Erythroblast (primary cell): ENCODE measurements at places on chromosomes 12 and 14.
A peak's percentile ranks its signal among the peaks of the same experiment; 100 is the strongest.

- DNase-seq, result peak; percentile 21
Observed at GRCh38 chr12:24945039-24945438, 3.9 kb downstream of the BCAT1 start.

DNA sequence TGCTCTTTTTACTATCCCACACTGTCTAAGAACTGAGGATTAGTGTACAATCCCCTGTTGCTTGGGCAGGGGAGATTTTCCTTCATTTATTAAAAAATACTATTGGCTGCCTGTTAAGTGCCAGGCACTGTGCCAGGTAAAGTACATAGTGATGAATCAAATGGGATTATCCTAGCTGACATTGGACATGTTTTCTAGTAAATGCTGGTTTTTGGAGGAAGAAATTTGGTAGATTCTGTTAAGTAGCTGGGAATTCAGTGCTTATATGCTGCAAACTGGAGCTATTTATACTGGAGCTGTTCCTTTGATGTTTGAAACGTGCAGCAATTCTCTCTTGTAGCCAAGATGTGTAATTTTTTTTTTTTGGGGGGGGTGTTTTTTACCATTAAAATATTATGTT is 299.6 kb downstream of the EMP1 start:
- DNase-seq, result no peak

GRCh38 chr12:697481-697880 is 34.2 kb upstream of the NINJ2 start:
- no peak for DNase-seq

GRCh38 chr12:71075743-71076142 is 82.1 kb downstream of the TSPAN8 start:
- DNase-seq, result no peak

- no peak for DNase-seq
Observed at GRCh38 chr12:130990034-130990433, 36.3 kb downstream of the ADGRD1 start.

GRCh38 chr12:109902891-109903418 is 2.9 kb downstream of the TCHP start:
- no peak for DNase-seq

DNA sequence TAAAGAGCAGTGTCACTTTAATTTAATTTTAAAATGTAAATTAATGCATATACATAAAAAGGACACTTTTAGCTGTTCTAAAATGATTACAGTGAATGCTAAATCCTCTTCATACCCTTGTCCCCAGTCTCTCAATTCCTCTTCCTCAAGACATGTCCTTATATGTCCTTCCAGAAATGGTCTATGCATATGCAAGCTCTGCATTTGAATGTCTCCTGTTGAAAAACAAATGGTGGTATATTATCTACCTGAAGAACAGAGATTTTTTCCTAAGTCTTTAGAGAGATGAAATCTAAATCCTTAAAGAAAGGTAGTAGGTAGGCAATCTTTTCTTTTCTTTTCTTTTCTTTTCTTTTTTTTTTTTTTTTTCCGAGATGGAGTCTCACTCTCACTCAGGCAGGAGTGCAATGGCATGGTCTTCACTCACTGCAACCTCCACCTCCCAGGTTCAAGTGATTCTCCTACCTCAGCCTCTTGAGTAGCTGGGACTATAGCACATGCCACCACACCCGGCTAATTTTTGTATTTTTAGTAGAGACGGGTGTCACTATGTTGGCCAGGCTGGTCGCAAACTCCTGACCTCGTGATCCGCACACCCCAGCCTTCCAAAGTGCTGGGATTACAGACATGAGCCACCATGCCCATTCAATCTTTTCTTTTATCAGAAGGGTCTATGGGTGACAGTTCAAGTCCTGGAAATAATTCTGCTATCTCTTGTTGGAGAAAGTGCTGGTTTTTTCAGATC is 180.5 kb downstream of the PRKCH start:
- no peak for DNase-seq

DNA sequence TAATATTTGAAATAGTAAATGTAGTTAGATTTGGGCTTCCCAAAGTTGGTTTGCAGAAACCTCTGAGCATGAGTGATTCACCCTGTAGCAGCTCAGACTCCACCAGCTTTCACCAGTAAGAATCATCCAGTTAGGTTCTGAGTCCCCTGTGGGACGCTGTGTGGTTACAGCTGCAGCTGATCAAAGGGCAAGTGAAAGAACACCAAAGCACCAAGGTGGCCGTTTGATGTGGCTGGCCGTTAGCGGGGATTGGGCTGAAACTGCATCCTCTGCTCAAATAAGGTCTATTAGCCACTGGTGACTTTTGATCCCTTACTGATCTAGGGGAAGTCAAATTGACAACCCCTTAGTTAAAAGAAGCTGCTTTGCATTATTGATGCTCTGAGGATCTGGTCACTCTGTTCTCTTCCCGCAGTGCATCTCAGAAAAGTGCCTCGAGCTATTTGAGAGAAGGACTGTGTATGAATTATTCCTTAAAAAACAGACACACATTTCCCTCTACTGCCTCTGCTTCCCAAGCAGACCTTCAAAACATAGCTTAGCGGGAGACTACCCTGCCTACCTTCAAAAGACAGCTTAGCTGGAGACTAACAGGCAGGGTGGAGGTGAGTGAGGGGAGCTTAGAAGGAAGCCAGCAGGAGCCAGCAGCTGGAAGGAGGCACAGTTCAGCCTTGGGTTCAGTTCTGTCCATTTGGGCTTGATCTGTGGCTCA is 3.7 kb downstream of the ABHD12B start:
- DNase-seq, result no peak

GRCh38 chr12:2689393-2689792 is 105.4 kb upstream of the FKBP4 start:
- no peak for DNase-seq

GRCh38 chr12:20798554-20798953 is 12.0 kb upstream of the SLCO1B3 start:
- peak; percentile 9 for DNase-seq
